ENCODE measurements at places on chromosomes 2 and 18.
A peak's percentile ranks its signal among the peaks of the same experiment; 100 is the strongest.

GRCh38 chr18:67104700-67105284 lies 411.7 kb downstream of the DSEL start:
- peak; percentile 41 for DNase-seq

GRCh38 chr18:8329186-8329771 lies 280.0 kb upstream of the RAB12 start:
- DNase-seq, result no peak

- no peak for DNase-seq
Observed at GRCh38 chr2:49175831-49176230, 21.5 kb upstream of the FSHR start.

DNA sequence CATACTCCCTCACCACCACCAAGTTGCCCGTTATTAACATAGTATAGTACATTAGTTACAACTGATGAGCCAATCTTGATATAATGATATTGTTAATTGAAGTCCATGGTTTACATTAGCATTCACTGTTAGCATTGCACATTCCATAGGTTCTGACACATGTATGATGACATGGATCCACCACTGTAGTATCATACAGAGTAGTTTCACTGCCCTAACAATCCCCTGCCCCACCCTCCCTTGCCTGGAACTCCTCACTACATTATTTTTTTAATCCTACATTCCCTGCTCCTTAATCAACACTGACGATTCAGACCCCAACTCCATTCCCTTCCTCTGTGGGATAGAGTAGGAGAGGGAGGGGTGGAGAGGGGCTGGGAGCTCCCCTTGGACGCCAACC lies 20.2 kb upstream of the ST3GAL5 start:
- DNase-seq, result no peak

DNA sequence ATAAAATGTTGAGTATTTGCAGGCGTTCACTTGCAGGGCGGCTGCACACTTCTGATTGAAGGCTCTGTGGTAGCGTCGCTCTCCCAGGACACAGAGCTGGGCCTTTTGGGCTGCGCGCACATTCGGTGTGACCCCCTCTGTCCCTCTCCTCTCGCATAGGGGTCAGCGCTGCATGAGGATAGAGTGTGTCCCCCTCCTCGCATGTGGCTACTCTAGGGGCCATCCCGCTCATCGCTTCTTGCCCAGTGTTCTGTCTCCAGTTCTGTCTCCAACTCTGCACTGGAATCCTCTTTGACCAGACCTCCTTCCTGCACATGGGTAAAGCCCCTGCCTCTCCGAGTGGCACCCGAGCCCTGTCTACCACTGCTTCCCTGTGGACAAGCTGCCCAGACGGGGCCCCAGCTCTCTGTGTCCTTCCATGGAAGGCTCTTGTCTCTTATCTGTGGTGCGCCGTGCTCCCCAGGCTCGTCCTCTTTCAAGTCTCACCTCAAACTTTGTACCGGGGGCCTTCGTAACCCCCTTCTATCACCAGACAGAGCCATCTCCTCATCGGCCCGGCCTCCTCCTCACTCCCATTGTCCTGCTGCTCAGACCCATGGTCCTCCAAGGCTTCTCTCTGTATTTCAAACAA lies 278.0 kb upstream of the HDAC4 start:
- DNase-seq, result no peak

DNA sequence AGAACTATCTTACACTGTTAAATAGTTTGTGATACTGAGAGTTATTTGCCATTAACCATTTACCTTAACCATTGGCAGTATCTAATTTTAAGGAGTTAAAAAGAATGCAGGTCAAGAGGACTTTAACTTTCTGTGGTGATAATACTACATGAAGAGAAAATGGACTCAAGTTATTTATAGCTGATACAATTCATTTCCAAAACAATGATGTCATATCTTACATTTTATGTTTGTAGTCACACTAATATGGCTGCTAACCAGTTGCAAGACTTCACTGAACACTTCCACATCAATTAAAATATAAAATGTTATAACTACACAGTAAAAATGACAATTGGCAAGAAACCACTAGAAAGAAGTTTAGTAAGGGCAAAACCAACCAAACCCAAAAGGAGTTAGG lies 77.7 kb downstream of the CDH2 start:
- no peak for DNase-seq

DNA sequence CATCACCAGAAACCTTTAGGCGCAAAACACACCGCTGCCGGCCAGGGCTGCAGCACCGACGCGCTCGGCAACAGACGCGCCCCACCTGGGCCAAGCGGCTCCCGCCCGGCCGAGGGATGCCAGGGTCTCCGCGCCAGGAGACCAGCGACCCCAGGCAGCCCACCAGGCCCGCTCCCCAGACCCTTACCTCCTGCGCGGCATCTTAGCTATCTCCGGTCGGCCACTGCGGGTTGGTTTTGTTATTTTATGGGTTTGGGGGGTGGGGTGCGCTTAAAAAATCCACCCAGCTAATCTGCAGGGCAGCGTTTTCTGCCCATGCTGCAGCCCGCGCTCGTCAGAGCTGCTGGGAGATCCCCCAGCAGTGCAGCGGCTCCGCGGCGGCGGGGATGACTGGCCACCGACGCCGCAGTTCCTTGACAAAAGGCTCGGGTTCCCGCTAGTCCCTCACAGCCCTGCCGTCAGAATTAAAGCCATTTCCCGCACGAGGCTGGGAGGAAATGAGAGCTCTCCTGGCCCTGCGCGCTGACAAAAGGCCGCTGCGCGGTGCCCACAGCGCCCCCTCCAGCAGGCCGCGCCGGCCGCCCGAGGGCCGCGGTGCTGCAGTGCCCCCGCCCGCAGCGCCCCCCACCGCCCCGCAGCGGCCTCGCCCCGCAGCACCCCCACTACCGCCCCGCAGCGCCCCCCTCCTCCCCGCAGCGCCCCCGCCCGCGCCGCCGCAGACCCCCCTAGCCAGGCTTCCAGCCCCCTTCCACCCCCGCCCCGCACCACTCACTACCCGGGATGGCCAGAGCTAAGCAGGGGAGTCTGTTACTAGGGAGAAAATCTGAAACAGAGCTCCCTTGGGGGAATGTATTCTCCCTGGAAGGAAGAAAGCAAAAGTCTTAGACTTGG lies at the start of gene ADD2:
TSS of gene ADD2 (minus strand) at position 502 of the 891 bp plus-strand sequence. CDS start 61,792 bp downstream, outside the sequence.
- peak; percentile 67 for DNase-seq

DNA sequence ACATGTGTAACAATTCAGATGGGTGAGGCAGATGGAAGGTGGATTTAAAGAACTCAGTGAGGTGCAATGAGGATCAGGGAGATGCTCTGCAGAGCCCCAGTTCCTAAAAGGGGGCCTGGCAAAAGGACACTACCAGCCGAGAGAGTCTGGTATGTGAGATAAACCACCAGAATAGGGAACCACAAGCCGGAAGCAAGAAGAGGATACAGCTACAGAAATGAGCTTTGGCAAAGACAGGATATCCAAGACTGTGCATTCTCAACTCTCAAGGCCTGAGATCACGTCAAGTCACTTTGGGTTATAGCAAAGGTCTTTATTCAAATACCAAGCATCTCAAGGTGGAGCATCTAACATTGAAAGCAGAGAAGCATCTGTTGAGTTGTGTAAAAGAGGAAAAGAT lies 293.5 kb downstream of the ARHGAP15 start:
- DNase-seq, result no peak
